Amniotic epithelial cell (primary cell): ENCODE measurements at places on chromosomes 12 and 14.

GRCh38 chr12:51391283-51392123, at the start of gene GALNT6:
TSS of gene GALNT6 (minus strand) at chr12:51391406. CDS start at chr12:51379781, 11,625 bp downstream.
- DNase-seq: no peak

DNA sequence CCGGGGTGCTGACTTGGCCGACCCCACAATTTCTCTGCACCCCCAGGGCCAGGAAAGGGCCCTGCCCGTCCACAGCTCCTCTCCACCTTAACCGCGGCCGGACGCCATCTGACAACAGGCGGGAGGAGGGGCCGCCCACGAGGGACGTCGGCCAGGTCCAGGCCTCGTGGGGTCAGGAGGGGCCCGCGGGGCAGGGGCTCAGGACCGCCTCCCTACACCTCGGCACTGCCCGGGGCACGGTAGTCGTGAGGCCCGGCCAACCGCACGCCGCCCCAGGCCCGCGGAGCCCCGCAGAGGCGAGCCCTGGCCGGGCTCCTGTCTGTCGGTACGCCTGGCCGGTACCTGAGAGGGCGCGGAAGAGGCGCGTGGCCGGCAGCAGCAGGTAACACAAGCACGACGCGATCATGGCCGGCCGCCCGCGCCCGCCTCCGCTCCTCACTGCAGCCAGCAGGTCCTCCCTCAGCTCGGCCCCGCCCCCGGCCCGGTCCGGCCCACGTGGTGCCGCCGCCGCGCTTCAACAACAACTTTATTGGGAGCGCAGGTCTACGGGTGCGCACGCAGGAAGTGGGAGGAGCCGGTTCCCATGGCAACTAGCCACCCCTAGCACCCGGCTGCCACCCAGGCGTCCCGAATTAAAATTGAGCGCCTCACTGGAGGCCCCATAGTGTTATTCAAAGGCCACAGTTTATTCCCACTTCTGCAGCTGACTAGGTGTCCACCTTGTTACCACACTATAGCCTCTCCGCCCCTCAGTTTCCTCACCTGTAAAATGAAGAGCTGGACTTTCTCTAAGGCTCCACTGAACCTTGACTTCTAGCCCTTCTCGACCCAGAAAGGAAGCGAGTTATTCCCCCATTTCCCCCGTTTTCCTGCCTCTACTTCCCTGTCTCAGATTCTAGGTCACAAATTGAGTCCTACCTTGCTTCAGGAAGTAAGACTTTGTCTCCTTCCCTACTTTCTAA, at the start of gene ANGEL1:
ANGEL1 (minus strand) TSS at position 461 of the 962 bp plus-strand sequence; CDS start at position 406, 55 bp downstream.
- DNase-seq: peak; percentile 88

GRCh38 chr14:79265366-79265946, 945.8 kb downstream of the DIO2 start:
- peak; percentile 16 for DNase-seq

DNA sequence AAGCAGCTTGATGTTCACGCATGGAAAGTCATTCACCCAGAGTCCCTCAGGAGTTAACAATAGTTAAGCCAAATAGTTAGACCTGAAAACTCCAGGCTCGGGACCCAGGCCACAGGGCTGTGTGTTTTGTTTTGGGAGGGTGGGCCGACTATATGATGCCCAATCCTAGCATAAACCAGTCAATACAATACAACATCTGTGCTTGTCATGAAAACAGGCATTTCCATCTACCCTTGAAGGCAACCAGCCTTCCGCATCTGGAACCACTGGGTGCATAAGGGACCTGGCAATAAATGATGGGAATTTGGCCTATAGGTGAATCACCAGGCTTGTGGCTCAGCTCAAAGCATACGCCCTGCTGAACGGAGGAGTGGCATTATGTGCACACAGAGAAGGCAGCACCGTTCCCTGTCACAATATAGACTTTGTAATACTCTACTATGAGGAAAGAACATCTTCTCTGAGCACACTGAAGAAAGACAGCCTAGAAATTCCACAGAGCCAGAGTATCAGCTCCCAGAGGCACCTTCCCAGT, 91.0 kb upstream of the FOXN3 start:
- DNase-seq: peak; percentile 60

- no peak for DNase-seq
Observed at GRCh38 chr14:92651758-92652406, 96.5 kb downstream of the LGMN start.
